Right hindlimb (tissue), 1 donor: ENCODE measurements at places on chromosomes 11 and 22.

- no peak for DNase-seq
Measured at GRCh38 chr11:126340960-126341606, 14.4 kb upstream of the ST3GAL4 start.

DNA sequence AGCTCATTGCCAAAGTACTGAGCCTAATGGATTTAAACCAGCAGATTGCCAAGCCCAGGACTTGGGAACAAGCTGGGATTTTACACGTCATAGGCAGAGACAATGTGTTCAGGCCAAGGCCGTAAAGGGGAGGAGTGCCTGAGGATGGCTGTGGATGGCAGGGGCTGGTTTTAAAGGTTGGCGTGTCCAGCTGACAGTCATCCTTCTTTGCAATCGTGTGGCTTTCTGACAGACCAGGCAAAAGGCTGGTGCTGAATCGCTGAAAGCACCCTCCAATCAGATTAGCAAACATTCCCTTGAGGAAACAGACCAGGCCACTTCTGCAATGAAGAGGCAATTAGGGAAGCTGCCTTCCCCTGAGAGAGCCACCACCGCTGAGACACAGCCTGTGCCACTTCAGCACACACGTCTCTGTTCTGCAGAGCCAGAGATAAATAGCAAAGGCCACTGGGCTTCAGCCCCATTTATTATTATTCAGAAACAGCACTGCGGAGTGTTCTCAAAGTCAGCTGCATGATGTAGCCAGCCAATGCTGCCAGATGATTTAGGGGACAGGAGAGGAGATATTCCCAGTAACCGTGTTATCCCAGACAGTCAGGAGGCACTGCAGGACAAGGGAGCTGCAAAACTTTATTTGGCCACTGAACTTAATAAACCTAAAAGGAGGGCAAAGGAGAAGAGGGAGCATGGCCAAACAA is 54.2 kb upstream of the CSNK2A3 start:
- no peak for DNase-seq

DNA sequence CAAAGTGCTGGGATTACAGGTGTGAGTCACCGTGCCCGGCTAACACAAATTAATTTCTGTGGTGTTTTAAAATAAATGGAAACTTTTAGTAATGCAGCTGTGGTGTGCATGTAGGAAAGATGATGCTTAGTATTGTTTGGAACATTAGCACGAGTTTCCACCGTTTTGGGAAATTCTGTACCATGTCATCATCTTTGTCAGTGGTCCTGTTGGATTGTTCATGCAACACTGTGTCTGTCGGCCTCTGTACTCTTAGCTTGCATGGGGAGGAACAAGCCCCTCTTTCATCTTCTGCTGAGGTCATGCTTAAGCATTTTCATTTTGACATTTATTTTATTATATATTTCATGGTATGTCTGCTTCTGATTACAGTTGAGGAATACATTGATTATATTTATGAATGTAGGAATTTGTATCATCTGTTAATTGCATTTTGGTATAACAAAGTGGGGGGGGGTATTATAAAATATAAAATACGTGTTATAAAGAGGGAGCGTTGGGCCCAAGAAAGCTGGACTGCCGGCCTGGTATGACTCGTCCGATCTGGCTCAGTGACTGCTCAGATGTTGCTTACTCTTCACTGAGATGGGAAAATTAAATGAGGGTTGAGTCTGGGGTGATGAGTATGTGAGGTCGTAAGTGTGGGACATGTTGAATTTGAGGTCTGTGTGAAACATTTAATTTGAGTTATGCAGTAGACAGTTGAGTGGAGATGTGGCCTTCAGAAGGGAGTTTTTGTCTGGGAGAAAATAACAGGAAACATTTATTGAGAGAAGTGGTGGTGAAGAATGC is 28.7 kb downstream of the CECR2 start:
- no peak for DNase-seq

- no peak for DNase-seq
Measured at GRCh38 chr11:133938166-133938565, 18.6 kb downstream of the IGSF9B start.

GRCh38 chr11:28343304-28344233 is 235.4 kb downstream of the METTL15 start:
- no peak for DNase-seq

- no peak for DNase-seq
Measured at GRCh38 chr22:47195156-47195483, 432.7 kb downstream of the TBC1D22A start.

DNA sequence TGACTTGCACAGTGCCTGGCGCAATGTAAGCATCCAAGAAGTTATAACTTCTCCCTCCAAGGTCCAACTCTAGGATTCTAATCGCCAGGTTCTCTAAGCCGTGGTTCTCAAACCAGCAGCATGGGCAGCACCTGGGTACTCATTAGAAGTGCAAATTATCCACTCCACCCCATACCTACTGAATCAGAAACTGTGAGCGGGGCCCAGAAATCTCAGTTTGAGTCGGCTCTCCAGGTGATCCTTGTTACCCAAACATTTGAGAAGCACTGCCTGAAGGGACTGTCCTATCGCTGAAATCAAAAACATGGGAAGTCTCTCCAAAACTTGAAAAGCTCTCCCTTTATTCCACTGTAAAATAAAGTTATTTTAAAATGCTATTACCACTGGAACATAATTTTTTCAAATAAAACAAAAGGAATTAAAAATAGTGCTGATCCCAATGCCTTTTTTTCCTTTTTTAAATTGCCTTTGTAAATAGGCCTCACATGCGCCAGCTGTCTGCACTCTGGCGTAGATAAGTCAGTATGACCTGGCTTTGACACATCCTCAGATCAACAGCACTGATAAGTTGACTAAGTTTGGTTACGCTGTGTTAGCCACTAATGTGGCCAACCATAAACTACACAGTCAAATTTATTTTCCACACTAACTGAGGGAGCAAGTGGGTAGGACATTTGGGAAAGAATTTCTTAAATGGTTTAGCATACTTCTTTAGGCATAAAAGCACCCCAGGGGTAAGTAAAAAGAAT is 8.4 kb upstream of the CTR9 start:
- no peak for DNase-seq

DNA sequence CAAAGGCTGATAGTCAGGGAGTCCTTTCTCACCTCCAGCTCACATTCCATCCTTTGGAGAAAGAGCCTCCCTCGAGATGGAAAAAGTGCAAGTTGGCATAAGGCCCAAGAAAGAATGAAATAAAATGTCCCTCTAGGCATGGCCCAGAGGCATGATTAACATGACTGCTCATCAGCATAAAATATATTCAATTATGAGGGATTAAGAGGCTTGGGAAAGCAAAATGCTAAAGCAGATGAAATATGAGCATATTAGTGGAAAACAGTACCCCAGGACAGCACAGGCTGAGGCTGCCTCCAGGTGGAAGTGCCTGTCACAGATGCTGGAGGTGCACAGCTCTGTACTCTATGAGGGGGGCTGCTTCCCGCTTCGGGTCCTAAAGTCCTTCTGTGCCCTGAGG is 347.8 kb upstream of the PLET1 start:
- DNase-seq = no peak

DNA sequence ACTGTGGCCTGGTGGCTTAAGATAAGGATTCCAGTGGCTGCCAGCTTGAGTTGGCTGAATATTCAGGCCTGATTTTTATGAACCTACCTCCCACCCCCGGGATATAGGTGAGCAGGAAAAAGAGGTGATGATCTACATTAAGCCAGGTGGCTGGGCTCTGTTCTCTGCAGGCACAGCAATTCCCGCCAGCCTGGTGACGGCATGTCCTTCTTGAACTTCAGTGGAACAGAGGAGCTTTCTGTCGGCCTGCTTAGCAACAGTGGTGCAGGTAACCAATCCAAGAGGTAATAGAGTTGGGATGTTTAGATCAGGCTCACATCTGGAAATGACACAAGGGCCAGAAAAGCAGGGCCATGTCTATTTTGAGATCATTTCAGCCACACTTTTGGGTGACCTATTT is 68.7 kb downstream of the DEPDC5 start:
- DNase-seq = no peak

DNA sequence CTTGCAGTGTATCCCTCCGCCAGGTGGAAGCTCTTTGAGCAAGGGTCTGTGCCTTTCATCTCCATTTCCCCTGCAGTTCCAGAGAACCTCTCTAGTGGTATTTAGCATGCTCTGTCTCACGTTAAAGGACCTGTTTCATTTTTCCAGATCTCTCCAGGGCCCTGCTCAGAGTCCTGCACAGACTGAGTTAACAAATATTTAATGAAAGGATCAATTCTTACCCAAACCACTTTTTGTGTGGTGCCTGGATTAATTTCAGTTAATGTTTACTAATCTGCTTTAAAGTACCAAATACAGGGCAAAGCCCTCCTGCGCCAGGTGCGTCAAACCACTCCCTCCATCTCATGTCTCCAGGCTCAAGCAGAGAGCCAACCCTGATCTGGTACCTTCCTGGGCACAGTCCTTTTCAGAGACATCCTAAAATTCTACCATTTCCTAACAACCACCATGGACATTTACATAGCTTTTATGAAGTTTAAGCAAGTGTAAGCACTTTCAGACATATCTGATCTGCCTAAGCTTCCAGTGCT is 18.7 kb upstream of the ACER3 start:
- no peak for DNase-seq

DNA sequence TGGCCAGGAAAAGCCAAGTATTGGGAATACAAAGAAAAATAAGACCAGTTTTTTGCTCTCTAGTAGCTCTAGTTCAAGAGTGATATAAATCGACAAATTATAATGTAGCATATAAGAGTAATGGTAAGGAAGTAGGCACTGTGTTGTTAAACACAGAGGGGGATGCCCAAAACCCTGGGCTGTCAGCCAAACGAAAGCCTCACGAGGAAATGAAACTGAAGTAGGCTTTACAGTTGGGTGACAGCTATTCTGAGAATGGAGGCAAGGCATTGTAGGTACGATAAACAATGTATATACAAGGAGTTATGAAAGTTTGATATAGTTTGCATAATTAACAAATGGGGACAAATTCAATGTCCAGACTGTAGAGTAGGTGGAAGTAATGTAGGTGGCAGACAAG is 176.4 kb downstream of the FAM181B start:
- DNase-seq = no peak

GRCh38 chr22:30694640-30695350 is at the start of gene OSBP2:
TSS of gene OSBP2 (plus strand) at chr22:30694874. CDS start at chr22:30694910, 36 bp downstream.
- peak; percentile 36 for DNase-seq

DNA sequence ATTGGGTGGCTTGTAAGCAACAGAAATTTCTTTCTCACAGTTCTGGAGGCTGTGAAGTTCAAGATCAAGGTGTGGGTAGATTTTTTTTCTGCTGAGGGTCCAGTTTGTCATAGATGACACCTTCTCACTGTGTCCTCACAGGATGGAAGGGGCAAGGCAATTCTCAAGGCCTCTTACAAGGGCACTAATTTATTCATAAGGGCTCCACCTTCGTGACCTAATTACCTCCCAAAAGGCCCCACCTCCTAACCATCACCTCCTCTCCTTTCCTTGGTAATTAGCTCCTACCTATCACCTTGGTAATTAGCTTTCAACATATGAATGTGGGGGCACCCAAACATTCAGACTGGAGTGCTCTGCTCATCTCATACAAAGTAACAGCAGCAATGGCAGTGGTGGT is 92.3 kb upstream of the CD44 start:
- no peak for DNase-seq

DNA sequence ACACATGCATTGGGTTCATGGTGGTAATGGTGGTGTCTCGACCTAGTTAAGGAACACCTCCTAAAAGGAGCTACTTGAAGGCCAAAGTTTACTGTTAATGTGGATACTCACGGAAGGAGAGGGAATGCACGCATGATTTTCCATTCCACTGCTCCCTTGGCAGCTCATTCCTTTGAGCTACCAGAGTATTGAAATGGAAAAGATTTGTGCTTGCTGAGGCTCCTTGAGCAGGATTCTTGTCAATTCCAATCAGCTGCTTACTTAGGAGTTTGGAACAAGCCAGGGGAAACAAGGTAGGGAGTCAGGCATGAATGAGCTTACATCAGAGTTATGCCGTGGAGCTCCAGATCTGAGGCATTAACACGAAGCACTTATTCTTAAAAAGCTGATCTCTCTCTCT is 108.8 kb downstream of the GRIA4 start:
- DNase-seq = no peak

DNA sequence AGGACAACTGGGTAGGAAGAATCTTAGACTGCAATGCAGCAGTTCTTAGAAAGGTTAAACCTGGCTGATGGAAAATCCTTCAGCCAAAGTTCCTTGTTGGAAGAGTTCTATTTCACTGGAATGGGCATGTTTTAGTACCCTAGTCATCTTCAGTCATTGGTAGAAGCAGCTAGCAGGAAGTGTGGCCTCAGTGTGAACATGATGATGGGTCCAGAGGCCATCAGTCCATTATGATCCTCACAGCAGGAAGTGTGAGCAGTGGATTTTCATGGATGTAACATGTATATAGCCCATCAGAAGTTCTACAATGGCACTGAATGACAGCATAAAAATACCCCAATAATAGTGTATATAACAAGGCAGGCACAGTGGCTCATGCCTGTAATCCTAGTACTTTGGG is 35.9 kb upstream of the PDE3B start:
- DNase-seq = no peak

DNA sequence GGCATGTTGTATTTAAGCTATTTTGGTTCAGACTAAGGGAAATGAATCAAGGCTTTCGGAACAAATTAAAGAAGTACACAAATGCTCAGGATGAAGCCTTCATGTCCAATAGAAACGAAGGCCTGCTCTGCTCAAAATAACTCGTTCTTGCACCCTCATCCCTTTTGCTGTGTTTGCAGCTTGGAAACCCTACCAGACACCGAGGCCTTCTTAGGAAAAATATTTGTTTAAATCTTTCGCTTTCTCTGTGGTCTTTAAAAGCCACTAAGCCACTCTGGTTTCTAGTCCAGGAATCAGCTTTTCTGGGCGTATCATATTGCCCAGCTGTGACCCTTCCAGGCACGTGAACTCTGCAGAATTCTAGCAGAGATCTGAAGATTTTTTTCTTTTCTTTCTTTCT is 60.9 kb upstream of the HSPA8 start:
- DNase-seq = no peak

GRCh38 chr11:90373971-90374370 is 151.1 kb upstream of the CHORDC1 start:
- no peak for DNase-seq

GRCh38 chr11:37718431-37718999 is 1120.5 kb upstream of the RAG2 start:
- no peak for DNase-seq

GRCh38 chr11:12936200-12936599 is 72.9 kb upstream of the RASSF10 start:
- no peak for DNase-seq

DNA sequence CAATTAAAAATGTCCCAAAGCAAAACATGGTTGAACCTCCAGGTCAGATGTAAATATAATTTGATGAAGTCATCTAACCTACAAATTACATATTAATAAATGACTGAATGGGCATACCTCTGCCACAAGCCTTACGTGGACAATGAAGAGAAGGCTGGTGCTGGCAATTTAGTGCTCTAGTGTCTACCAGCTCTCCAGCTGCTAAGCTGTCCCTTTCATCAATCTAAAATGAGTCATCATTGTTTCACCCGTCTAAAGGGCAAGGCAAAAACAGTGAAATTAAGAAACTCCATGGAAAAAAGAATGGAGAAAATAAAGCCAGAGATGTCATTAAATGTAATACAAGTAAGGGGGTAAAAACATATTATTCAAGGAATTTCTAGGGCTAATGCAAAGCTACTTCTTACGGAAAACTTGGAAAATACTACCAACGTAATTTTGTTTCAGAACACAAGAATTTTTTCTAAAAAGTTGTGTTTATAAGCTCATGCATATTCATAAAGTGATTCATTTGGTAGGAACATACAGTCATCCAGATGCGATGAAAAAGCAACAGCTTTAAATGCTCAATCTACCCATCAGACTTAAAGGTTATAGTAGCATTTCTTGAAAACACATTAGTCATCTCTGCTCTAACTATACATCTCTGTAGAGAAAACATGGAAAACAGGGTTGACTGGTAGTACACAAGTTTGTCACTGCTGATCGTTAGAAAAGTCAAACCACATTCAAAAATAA is 71.5 kb downstream of the SIK3 start:
- DNase-seq = no peak
